Urothelium cell line (cell line): ENCODE measurements at places on chromosomes 12 and 14.
A peak's percentile ranks its signal among the peaks of the same experiment; 100 is the strongest.

DNA sequence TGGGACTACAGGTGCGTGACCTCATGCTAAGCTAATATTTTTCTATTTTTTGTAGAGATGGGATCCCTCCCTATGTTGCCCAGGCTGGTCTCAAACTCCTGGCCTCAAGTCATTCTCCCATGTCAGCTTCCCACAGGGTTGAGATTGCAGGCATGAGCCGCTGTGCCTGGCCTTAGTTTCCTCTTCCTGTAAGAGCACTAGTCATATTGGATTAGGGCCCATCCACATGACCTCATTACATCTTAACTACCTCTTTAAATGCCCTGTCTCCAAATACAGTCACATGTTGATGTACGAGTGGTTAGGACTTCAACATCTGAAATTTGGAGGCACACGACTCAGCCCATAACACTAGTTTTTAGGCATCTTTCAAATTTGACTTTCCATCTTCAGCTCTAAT, 72.2 kb upstream of the RASSF3 start:
- no peak for DNase-seq

- no peak for DNase-seq
Observed at GRCh38 chr14:35286003-35286600, 6.1 kb upstream of the PSMA6 start.

DNA sequence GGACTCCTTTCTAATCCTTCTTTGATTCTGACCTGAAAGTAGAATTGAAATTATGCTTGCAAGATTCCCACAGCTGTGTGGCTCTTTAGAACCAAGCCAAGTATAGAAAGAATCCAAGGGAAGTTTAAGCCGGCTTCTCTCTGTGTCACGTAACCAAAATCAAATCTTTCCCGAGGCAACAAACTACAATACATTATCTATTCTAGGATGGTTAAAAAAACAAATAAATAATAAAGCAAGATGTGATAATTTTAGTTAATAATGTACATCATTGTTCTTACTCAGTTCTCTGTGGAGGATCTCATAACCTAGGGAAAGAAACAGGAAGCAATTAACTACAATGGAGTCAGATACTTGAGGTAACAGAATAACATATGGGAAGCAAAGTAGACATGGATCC, 78.1 kb upstream of the ST8SIA1 start:
- DNase-seq: no peak

GRCh38 chr12:103548622-103549601, 38.2 kb upstream of the STAB2 start:
- DNase-seq: peak; percentile 46

GRCh38 chr14:38469156-38469555, 213.3 kb upstream of the CLEC14A start:
- no peak for DNase-seq

- DNase-seq: no peak
Observed at GRCh38 chr12:16891673-16892072, 285.7 kb upstream of the LMO3 start.

DNA sequence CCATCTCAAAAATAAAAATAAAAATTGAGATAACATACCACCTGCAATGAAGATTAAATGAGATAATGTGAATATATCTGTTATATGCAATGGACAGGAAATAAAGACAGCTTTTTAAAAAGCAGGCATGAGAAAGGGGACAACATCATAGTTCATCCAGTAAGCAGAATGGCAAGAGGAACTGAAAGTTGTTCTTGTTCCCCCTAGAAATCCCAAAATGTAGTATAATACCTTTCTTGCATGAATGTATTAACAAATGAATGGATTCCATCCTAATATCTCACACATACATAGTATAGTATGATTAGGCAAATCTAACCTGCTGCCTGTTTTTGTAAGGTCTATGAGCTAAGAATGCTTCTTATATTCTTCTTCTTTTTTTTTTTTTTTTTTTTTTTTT, 31.4 kb downstream of the FGD6 start:
- DNase-seq: no peak

DNA sequence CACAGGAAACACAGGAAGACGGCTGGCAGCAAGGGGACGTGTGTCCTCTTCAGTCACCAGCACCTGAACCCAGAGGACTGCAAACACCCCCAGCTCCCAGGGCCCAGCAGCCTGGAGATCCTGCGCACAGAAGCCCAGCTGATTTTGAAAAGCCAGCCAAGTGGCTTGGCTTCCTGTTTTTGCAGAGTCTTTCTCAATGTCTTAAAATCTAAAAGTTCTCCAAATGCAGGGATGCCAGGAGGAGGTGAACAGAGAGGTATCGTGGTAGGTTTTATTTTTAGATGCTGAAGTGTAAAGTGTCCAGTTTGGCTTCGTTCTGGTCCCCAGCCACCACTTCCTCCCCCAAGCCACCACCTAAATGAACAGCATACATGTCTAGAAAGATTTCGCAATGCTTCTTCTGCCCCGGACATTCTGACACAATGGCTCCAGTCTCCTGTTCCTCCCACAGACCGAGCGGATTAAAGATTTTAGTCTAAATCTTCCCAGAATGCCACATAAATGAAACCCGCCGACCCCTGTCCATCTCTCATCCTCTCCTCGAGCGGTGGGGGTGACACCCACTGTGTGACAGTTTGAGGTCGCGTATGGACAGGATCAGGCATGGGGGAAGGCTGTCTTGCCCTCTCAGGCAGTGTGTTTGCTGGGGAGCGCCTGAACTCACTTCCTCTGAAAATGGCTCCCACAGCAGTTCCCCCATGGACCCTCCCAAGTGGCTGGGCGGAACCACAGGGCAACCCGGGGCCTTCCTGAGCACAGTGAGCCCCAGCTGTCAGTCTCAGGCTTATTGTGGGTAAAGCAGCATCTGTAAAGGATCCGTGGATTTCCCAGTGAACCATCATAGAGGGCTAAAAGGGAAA, 41.6 kb downstream of the ITPK1 start:
- DNase-seq: no peak

DNA sequence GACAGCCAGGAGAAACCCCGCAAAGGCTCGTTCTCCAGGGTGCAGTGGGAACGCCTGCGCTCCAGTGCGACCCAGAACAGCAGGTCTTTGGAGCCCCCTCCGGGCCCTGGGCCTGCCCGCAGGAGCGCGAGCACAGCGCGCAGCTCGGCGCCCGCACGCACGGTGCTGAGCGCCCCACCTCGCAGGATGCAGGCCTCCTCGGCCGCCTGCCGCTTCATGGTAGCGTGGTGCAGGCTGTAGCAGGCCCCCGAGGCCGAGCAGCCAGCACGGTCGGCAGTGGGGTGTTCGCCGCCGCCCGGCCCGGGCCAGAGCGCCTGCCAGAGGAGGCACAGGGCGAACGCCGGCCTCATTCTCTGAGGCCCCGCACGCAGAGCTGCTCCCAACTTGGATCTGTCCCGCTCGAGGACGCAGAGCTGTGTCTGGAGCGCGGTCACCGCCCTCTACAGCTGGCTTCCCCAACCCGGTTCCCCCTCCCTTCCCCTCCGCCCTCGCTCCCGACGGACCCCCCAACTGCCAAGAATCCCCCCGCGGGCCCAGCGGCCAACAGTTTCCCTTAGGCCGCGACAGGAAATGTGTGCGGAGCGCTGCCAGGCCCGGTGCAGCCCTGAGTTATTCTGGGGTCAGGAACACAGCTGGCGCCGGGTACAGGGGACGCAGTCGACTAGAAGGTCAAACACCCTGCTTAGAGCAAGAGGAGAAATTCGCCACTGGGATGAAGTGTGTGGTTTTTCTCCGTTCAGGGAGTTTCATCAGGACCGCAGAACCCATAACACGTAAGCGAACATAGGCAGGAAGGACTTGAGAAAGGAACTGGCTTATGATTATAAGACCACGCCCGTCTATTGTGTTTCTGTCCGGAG, at the start of gene CLEC14A:
TSS of gene CLEC14A (minus strand) at position 421 of the 860 bp plus-strand sequence. CDS start at position 350, 71 bp downstream.
- DNase-seq: no peak

GRCh38 chr12:85266356-85266755, 13.7 kb upstream of the ALX1 start:
- DNase-seq: no peak
